Natural killer cell (primary cell): ENCODE measurements at places on chromosomes 1 and 21.

DNA sequence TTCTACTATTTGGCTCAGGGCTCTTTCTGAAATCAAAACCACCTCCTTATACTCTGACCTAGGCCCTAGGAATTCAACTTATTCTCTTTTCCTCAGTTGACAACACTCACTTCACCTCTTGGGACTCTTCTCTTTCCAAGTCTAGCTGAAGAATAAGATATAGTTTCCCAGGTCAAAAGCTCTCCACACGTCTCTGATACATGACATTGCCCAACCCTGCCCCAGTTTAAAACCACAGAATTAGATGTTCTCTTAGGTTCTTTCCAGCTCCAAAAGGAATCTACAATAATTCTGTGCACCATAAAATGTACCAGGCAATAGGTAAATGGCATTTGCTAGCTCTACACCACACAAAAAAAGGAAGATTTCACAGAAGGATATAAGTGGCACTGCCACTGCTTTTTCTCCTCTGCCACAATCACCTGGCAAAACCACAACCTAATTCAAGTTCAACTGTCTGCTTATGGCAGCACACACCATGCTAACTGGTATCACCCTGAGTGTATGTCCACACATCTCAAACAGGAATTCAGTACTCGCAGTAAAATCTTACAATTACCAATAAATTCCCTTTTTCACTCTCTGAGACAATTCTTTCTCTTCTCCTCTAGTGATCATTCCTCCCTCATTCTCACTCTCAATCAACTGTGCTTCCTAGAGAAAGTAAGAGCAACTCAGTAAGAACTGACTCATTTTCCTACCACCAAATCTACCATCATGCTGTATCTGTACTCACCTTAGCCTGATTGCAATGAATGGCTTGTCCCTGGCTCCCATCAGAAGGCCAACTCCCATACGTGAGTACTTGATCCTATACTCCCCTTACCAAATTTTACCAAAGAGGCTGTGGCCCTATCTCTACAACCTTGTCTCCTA, 27.3 kb downstream of the ZBTB8OS start:
- DNase-seq = no peak

- DNase-seq = no peak
Observed at GRCh38 chr1:38117444-38117887, 70.9 kb upstream of the POU3F1 start.

GRCh38 chr21:15809818-15810217, 80.0 kb downstream of the USP25 start:
- no peak for DNase-seq

DNA sequence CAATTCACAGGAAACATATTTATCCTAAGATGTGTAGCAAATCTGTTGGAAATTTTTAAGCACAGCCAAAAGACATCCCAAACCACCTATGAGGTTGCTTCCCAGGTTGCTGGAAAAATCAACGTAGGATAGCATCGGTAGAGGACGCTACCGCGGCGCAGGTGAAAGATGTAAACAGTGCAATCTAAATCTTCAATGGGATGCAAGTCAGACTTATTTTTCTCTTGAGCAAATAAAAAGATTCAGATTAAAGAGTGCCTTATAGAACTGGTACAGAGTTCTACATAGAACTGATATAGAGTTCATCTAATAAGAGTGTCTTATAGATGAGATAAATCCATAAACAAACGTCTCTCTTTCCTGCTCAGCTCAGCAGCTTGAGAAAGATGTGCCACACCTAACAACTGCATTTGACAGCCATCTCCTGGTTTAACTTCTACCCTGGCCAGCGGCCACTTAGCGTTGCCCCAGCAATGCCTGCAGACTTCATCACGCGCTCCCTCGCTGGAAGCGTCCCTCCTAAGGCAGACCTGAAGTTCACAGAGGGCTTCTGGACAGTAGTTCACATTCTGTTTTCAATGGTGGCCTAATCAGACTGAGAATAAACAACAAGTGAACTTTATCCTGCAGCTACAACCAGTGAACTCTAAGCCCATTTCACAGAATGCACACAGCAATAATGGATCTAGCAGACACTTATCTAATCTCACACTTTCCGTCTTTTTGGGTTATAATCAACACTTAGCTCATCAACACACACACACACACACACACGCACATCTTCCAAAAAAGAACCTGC, 164.5 kb downstream of the TOMM20 start:
- DNase-seq = peak; percentile 36

GRCh38 chr1:91697416-91697815, 188.5 kb downstream of the TGFBR3 start:
- peak; percentile 34 for DNase-seq

GRCh38 chr1:179447489-179447888, 81.7 kb downstream of the AXDND1 start:
- DNase-seq = peak; percentile 22

DNA sequence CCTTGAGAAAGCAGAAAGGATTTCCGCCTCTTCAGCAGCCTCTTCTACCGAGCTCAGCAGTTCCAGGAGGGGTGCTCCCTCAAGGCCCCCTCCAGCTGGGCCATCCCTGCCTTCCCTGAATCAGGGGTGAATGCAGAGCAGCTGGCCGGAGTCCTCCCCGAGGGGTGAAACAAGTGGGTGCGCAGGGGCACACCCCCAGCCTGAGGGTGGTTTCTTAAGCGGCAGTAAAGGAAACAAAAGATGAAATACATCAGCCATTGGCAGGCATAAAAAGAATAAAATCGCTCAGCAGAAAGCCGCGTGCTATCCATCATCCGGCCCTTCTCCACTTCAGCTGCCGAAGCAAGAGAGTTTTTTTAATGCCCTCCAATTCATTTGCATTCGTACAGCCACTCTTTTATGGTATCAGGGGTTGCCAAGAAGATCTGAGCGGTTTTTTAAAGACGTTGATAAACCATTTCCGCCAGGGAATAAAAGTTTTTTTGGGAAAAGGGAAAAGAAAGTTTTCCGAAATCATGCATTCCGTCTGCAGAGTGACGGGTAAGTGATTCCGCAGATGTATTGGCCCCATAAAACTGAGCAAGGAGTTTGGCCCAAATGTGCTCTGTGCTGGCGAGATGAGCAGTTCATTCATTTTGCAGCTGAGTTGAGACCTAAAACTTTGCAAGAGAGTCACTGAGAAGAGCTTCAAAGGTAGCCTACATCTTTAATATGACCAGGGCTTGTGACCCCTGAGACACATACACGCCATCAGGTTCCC, 73.7 kb upstream of the ZC3H12A start:
- DNase-seq = no peak

- DNase-seq = no peak
Observed at GRCh38 chr1:218683242-218683641, 338.1 kb downstream of the TGFB2 start.
